ENCODE measurements at places on chromosomes 4 and X.

GRCh38 chr4:122539861-122540465, 80.9 kb downstream of the IL21 start:
- DNase-seq: no peak

DNA sequence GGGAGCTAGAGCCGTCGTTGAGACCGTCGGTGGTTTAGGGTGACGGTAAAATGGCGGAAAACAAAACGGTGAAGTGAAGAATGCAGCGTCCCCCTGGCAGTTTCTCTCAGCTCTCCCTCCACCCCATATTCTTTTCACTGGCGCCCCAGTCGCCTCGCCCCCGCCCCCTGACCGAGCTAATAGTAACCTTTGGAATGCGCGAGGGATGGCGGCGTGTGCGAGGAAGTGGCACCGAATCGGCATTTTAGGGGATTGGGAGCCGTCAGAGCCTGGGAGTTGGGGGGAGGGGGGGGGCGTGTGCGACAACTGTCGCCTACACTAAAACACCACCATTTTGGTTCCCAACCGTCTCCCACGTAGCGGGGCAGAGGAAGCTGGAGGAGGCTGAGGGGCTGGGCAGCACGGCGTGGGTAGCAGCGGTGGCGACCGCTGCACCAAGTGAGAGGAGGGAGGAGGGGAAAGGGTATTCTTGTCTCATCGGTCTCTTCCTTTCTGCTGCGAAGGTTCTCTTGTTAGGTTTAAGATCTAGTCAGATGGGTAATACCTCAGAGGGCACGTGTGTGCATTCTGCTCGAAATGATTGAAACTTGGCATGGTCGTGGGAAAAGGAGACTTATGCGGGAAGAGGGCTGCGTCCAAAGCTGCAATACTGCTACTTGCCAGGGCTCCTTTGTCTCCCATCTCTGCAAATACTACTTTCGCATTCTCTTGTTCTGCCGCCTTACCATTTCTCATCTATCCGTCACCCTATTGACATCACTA, 840 bp downstream of the ZNF711 start:
- peak; percentile 3 for DNase-seq

DNA sequence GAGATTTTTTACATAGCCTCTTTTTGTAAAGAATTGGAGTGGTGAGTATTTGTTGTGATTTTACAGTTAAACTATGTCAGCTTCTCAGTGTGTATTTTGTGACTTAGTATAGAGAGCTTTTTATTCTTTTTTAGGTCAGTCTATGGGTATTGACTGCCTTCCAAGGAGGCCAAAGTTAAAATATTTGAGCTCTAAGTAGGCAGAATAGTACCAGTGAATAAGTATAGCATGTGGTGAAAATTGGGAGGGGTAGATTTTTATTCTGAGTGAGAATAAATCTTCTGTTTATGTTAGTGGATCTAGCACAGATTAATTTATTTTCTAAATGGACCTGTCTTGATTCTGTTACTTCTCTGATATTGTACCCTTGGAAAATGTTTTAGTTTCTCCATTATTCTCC, 37.5 kb downstream of the HERC3 start:
- no peak for DNase-seq

DNA sequence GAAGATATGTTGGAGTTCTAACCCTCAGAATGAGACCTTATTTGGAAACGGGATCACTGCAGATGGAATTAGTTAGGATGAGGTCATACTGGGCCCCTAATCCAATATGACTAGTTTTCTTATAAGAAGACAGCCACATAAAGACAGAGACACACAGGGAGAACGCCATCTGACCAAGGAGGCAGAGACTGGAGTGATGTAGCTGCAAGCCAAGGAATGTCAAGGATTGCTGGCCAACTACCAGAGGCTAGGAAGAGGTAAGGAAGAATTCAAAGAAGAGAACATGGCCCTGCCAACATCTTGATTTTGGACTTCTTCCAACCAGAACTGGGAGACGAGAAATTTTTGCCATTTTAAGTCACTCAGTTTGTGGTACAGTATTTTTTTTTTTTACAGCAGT, 152.8 kb upstream of the DIPK2B start:
- no peak for DNase-seq

- no peak for DNase-seq
Observed at GRCh38 chr4:22434895-22435294, 81.0 kb downstream of the ADGRA3 start.

- DNase-seq: no peak
Observed at GRCh38 chr4:81826335-81826734, 354.6 kb upstream of the RASGEF1B start.

DNA sequence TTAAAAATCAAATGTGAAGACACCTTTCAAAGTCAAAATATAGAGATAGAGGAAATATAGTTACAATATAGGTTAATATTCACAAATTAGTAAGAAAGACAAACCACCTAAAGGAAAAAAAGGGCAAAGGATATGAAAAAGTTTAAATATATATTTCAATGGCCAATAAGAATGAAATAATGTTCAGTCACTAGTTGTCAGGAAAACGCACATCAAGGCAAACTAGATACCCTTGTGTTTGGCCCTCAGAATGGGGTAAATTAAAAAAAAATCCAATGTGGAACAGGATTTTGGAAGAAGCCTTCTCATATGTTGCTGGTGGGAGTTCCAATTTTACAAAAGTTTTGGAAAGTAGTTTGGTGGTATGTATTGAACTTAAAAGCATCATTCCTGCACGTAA, 2.4 kb downstream of the ZNF41 start:
- DNase-seq: no peak

- DNase-seq: no peak
Observed at GRCh38 chrX:72123471-72124185, 8.1 kb downstream of the RTL5 start.
